ENCODE measurements at places on chromosomes 5 and 9.

DNA sequence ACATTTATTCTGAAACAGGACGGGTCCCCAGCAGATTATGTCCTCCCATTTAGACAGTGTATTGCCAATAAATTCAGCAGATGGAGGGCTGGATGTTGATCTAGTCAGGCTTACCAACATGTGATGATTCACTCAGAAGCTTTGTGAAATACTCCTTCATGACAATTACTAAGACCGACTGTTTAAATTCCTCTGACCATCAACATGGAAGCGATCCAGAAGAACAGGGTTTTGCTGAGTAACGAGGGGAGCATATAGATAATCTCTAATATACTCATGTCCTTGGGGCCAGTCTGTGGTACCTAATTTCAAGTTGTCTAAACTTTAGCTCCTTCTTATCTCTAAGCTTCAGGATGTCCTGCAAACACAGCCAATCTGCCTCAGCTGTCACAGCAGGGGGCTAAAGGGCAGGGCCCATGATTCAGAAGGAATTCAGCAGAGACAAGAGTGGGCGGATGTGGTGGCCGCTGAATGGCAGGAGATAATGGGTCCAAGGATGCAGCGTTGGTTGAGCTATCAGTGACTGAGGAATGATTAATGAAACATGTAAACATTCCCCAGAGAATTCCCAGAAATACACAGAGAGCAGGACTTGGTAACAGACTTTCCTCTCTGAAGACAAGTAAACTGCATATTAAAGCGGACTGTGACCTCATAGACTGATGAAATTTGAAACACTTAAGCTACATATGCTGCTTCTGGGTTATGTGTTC lies 109.4 kb downstream of the ANKRD55 start:
- no peak for DNase-seq

DNA sequence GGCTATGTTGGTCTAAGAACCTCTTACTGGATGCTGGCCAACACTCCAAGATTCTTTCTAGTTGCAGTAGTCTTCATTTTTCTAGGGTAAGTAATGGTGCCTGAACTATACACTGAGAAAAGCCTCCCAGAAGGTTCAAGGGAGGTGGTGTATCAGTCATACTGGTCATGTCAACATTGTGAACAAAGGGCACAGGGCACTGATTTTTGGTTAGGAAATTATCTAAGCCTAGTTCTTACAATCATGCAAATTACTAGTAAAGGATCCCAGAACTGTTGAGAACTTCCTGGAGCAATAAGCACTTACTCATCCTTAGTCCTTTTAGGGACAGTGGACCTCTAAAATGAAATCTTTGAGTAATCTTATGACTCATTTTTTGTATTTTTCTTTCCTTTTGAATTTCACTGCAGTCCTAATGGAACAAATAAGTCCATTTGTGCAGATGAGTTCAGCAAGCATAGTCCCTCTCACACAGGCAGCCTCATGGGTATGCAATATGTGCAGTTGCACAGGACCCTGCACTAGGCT lies 21.1 kb upstream of the CDC42SE2 start:
- DNase-seq: no peak

DNA sequence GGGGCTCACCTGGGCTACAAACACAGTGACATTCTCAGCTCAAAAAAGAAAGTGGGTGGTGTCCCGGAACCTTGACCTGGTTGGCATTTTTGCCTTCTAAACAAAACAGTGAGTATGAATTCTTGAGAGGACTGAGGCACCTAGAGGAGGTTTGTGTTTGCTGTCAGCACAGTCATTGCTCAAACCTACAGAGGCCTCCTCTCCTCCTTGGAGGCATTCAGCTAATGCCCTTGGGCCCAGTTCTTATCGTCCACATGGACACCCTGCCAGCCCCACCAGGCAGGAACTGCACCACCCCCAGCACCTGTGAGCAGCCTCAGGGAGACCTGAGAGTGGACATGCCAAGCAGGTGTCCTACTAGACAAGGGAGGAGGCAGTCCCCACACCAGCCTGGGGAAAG lies 156.7 kb downstream of the SYK start:
- no peak for DNase-seq

GRCh38 chr5:143176048-143176447 lies 227.4 kb downstream of the NR3C1 start:
- no peak for DNase-seq

DNA sequence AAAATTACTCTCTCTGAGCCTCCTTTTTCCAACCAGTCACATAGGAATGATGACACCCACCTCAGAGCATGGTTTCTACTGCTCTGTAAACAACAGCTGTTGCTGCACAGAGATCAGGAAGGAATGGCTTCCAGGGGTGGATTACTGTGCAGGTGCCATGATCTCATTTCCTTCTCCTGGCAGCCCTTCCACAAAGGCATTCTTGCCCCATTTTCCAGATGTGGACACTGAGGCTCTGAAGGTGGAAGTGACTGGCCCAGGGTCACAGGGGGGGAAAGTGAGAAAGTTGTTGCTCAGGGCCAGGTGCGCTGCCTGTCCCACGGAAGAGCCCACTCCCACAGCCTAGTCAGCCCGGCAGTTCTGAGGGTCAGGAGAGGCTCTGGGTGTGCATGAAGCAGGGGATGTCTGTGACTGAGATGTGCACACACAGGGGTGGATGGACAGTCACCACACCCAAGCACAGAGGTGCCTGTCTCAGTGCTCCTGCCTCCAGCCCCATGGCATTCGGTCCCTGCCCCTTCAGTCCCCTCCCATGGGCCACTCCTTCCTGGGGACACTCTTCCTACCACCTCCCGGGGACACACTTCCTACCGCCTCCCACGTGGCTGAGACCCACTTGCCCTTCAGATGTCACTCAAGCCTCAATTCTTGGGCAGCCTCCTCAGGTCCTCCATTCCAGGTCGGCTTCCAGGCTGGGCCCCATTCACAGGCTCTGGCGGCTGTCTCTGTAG lies 17.0 kb downstream of the FGFR4 start:
- no peak for DNase-seq

DNA sequence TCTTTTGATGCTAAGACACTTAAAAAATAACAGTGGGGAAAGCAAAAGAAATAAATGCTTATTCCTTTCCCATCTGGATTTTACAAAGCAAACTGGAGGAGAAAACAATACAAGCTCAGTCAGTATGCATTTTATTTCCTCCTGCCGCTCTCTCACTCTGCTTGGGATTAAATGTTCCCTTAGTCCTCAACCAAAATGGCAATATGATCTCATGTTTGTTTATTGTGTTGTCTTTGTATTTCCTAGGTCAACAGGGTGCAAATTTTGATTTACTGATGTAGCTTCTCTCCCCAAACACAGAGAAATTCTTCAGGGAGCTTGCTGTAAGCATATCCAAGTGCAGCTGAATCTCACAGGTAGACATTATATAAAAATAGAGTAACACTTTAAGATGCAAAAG lies 92.1 kb upstream of the ERBIN start:
- DNase-seq: no peak

DNA sequence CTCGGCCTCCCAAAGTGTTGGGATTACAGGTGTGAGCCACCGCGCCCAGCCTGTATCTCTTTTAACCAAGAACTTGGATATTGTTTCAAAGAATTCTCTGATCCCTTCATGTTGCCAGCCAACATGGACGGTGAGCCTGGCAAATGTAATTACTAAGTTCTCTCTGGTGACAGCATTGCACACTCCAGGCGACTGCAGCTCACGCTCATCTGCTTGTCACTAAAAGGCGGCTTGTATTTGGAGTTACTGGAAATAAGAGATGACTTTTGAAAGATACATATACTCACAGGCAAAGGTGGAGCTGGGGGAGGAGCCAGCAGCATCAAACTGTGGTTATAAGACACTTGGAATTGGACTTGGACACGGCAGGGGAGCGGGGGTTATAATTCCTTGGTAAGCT lies 172.3 kb downstream of the SLIT3 start:
- DNase-seq: no peak

DNA sequence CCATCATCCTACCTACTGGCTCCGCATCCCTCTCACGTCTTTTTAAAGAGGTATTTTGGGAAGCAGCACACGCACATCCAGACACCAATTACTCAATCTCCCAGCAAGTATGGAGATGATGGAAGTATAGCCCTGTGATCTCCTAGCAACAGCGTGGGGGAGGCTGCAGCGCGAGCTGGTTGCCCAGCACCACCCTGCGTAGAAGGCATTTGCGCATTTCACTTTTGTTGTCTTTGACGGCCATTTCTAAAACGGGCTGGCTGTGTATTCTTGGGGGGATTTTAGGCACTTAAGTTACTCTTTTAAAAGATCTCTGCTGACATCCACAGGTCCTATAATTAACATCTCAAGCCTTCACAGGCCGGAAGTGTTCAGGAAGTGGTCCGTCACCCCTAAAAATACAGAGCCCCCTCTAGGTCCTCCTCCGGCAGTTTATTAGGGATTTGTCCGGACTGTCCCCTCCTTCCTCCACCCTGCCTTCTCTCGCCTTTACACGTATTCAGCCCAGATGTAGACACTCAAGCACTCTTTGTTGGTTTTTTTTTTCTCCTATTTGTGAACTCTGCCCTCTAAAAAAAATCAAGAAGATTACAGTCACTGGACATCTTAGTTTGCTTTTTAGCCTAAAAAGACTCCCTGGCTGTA lies 371.4 kb downstream of the NTRK2 start:
- peak; percentile 81 for DNase-seq
